ENCODE measurements at places on chromosomes 11 and 22. TPM values are rescaled to one million over a fixed set of nuclear protein-coding genes. Genes with fewer than 3 reads are reported as not detected.

- no peak overlapping the region for H3K4me3 ChIP-seq
- no peaks in the 10 kb centered on the region for H3K4me1 ChIP-seq
- H3K36me3 ChIP-seq, result no peaks in the 10 kb centered on the region
- H3K27ac ChIP-seq, result no peak overlapping the region
- H3K27me3 ChIP-seq, result no peaks in the 10 kb centered on the region
- DNase-seq, result no peak
These were observed 489.9 kb upstream of the RAG2 start for GRCh38 chr11:37087650-37088572.

Gene LRRC10B
- total RNA-seq, result 29.3 TPM

DNA sequence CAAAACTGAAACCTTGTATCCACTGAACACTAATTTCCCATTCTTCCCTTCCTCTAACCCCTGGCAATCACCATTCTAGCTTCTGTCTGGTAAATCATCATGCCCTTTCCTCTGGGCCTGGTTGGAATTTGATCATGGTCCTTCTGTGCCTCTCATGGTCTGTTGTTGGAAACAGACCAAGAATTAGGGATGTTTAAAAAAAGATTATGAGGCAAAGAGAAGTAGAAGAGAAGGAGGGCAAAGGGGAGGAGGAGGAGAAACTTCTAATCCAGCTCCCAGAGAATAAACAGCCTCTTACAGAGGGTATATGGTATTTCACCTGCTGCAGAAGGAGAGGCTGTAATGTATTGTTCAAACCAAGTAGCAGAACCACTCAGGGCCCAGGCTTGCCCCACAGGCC lies 10.6 kb downstream of the BCO2 start:
- no peak overlapping the region for H3K4me3 ChIP-seq
- H3K27me3 ChIP-seq, result no peaks in the 10 kb centered on the region
- H3K27ac ChIP-seq, result no peak overlapping the region
- DNase-seq, result no peak
- no peaks in the 10 kb centered on the region for H3K4me1 ChIP-seq

- H3K4me3 ChIP-seq, result no peak overlapping the region
- peak; percentile 8 for DNase-seq
- no peaks in the 10 kb centered on the region for H3K36me3 ChIP-seq
- H3K4me1 ChIP-seq, result no peaks in the 10 kb centered on the region
- no peaks in the 10 kb centered on the region for H3K27me3 ChIP-seq
These were observed 232.7 kb upstream of the B3GAT1 start for GRCh38 chr11:134644476-134645456.

DNA sequence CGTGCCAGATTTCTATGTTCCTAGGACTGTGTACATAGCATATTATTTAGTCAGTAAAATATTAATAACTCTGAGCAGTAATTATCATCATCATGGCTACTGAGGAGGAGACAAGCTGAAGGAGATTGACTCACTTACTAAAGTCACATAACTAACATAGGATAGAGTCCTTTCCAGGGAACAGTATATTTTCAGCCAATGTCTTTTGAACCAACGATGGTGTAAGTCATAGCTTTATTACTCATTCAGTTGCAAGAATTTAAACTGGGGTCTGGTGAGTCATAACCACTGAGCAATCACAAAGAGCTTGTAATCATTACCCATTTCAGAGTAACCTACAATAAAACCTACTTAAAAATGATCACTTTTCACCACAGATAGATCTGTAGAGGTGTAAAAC lies 1564.8 kb upstream of the TENM4 start:
- no peak overlapping the region for H3K27ac ChIP-seq
- no peaks in the 10 kb centered on the region for H3K4me1 ChIP-seq
- no peak for DNase-seq
- no peaks in the 10 kb centered on the region for H3K27me3 ChIP-seq

GRCh38 chr11:35293035-35293434 lies 126.3 kb downstream of the SLC1A2 start:
- no peak overlapping the region for H3K27ac ChIP-seq
- no peak for DNase-seq
- no peak overlapping the region for H3K4me3 ChIP-seq
- H3K4me1 ChIP-seq, result no peaks in the 10 kb centered on the region

DNA sequence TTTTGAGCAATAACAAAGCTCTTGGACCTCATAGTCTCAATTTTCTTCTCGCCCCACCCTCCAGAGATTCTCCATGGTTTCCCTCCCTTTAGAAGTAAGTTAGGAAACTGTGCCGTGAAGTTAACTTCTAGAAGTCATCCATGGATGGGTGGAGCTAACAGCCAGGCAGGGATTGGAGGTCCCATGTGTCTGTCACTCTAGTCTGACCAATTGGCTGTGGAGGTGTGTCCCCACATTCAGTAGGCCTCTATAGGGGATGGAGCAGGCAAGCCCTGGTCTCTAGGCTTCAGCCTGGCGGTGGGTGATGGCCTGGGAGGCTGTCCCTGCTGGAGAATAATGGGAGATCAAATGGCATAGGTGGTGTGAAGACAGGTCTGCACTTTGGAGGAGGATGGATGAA lies 50.7 kb downstream of the TP53I11 start:
- H3K36me3 ChIP-seq, result no peaks in the 10 kb centered on the region
- peak; percentile 58 for DNase-seq
- H3K4me1 ChIP-seq, result no peaks in the 10 kb centered on the region
- H3K4me3 ChIP-seq, result no peak overlapping the region

- no peak overlapping the region for H3K27ac ChIP-seq
- H3K4me3 ChIP-seq, result no peak overlapping the region
- peaks cover 7% of the 10 kb centered on the region for H3K4me1 ChIP-seq
- H3K27me3 ChIP-seq, result no peaks in the 10 kb centered on the region
- no peaks in the 10 kb centered on the region for H3K36me3 ChIP-seq
- no peak for DNase-seq
These were observed 507.1 kb downstream of the SOX6 start for GRCh38 chr11:15849257-15849656.

Gene KCNE3
- 10.8 TPM for total RNA-seq

Gene DBX1
- total RNA-seq, result not detected

DNA sequence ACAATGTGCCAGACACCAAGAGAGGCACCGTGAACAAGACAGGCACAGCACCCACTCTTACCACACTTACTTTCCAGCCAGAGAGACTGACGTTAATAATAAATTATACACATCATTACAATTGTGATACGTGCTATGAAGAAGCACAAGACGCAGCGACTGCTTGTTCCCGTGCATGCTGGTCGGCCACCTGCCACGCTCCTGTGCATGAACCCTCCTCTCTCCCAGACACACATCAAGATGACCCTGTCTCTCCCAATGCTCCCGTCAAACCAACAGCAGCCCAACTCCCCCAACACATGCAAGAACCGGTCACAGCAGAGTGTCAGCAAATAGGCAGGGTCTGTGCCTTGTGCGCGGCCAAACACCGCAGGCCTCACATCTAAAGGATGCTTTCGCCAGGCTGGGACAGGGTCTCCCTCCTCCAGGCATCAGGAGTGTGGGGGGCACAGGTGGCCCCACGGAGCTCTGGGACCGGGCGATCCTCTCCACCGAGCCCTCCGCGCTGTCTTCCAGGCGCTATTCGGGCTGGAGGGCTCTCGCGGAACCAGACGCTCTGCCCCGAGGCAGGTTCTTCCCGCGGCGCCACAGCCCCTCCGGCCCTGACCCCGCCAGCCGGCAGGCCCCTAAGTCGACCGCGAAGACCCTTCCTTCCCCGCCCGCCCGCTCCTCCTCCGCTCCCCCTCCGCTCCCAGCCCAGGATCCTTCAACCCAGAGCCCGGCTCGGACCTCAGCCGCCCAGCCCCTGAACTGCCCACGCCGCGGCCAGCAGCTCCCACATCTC lies 533 bp downstream of the SERGEF start:
- peak; percentile 24 for DNase-seq
- H3K27ac ChIP-seq, result peak overlapping the region; percentile 91
- H3K4me3 ChIP-seq, result peak overlapping the region; percentile 72
- peaks cover 6% of the 10 kb centered on the region for H3K4me1 ChIP-seq
- H3K36me3 ChIP-seq, result no peaks in the 10 kb centered on the region
- peaks cover 4% of the 10 kb centered on the region for H3K27me3 ChIP-seq

GRCh38 chr11:85854557-85855340 lies 434 bp upstream of the CCDC83 start:
- H3K4me3 ChIP-seq, result peak overlapping the region; percentile 13
- H3K4me1 ChIP-seq, result peaks cover 2% of the 10 kb centered on the region
- peak overlapping the region; percentile 58 for H3K27ac ChIP-seq
- H3K27me3 ChIP-seq, result no peaks in the 10 kb centered on the region
- H3K36me3 ChIP-seq, result no peaks in the 10 kb centered on the region

Gene MS4A6A
- total RNA-seq, result 79.7 TPM

Gene PANX3
- total RNA-seq, result not detected

DNA sequence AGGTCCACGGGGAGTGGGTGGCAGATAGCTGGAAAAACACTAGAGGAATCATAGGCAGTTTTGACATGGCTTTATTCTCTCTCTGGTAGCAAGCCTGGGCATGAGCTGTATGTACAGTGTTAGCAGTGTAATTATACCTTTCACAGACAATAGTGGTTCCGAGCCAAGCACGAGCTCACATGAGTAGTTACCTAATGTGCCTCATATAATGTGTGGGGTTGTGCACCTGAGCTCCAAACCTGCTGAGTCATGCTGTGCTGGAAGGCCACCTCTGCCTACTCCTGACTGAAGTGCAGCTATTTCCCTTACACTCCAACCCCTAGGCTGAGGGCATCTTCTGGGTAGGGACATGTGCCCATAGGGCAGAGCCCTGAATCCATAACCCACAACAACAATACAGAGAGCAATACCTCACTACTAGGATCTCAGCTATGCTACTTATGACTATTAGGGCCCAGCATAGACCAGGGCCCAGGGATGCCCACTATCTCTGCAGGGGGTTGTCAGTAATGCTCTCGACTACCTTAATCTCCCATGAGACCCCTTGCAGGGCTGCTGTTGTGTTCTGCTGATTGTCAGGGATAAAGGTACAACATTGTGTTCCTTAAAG lies 432.1 kb downstream of the DYNC2H1 start:
- H3K27ac ChIP-seq, result no peak overlapping the region
- no peaks in the 10 kb centered on the region for H3K4me1 ChIP-seq
- no peak for DNase-seq
- no peak overlapping the region for H3K4me3 ChIP-seq
- no peaks in the 10 kb centered on the region for H3K36me3 ChIP-seq
- H3K27me3 ChIP-seq, result no peaks in the 10 kb centered on the region

DNA sequence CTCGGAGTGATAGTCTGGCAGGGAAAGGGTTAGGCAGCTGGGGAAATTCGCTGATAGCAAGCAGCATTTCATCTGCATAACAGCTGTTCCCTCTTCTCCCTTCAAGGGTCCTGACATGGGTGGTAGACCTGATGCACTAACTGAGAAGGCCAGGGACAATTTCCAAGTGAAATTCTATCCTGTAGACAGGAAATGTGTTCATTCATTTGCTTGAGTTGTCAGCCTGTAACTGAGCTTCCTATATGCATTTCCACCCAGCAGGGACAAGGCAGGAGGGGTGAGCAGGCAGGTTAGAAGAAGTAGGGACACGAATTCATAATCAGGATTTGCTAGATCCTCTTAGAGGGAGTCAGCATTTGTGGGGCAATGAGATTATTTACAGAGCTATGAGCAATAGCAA lies 154.3 kb upstream of the NCAM1 start:
- no peak overlapping the region for H3K27ac ChIP-seq
- H3K36me3 ChIP-seq, result no peaks in the 10 kb centered on the region
- no peaks in the 10 kb centered on the region for H3K27me3 ChIP-seq
- no peaks in the 10 kb centered on the region for H3K4me1 ChIP-seq
- H3K4me3 ChIP-seq, result no peak overlapping the region

DNA sequence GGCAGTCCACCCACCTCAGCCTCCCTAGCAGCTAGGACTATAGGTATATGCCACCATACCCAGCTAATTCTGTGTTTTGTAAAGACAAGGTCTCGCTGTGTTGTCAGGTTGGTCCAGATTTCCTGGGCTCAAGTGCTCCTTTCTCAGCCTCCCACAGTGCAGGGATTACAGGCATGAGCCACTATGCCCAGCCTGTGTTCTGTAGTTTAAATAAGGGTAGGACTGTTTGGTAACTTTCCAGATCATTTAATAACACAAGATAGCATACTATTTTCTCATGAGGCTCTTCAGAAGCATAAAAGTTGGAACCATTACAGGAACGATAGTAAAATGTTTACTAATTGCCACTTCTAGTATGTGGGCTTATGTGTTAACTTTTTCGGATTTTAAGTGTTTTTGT lies 38.0 kb upstream of the GRIK4 start:
- no peaks in the 10 kb centered on the region for H3K27me3 ChIP-seq
- H3K4me1 ChIP-seq, result no peaks in the 10 kb centered on the region
- H3K36me3 ChIP-seq, result peaks cover 41% of the 10 kb centered on the region
- no peak for DNase-seq
- no peak overlapping the region for H3K27ac ChIP-seq

GRCh38 chr22:49849161-49850020 lies 4.3 kb upstream of the ZBED4 start:
- no peak for DNase-seq
- H3K36me3 ChIP-seq, result no peaks in the 10 kb centered on the region
- H3K4me3 ChIP-seq, result peak overlapping the region; percentile 24
- H3K27me3 ChIP-seq, result peaks cover 53% of the 10 kb centered on the region
- H3K4me1 ChIP-seq, result no peaks in the 10 kb centered on the region

Gene EIF1AD
- 33.2 TPM for total RNA-seq

- no peak for DNase-seq
- no peak overlapping the region for H3K4me3 ChIP-seq
- H3K4me1 ChIP-seq, result no peaks in the 10 kb centered on the region
- H3K27me3 ChIP-seq, result no peaks in the 10 kb centered on the region
- H3K36me3 ChIP-seq, result no peaks in the 10 kb centered on the region
- no peak overlapping the region for H3K27ac ChIP-seq
These were observed 106.4 kb upstream of the KIRREL3 start for GRCh38 chr11:127106938-127107337.

- no peak overlapping the region for H3K4me3 ChIP-seq
- H3K27ac ChIP-seq, result no peak overlapping the region
- no peak for DNase-seq
These were observed 58.6 kb upstream of the MPEG1 start for GRCh38 chr11:59271247-59271755.

DNA sequence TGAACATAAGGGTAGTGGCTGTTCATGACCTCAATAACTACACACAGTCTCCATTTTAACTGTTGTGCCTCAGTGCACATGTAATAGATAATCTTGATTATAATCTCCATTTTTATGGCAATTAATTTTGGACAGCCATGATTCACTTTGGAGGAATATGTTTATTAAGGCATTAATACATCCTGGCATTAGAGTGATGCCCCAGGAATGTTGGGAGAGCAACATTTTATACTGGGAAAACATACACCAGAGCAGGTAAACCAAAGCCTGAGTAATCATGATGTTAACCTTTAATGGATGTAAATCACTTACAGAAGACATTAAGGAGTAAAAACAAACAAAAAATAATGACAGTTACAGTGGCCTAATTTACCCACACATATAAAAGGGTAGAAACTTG lies 886.3 kb upstream of the RAG2 start:
- H3K27me3 ChIP-seq, result no peaks in the 10 kb centered on the region
- no peaks in the 10 kb centered on the region for H3K36me3 ChIP-seq
- no peaks in the 10 kb centered on the region for H3K4me1 ChIP-seq
- no peak overlapping the region for H3K27ac ChIP-seq

- H3K4me3 ChIP-seq, result no peak overlapping the region
- no peaks in the 10 kb centered on the region for H3K36me3 ChIP-seq
- H3K27me3 ChIP-seq, result no peaks in the 10 kb centered on the region
- H3K27ac ChIP-seq, result no peak overlapping the region
These were observed 9.6 kb upstream of the SYT8 start for GRCh38 chr11:1825039-1825740.

GRCh38 chr22:17807578-17808410 lies 33.5 kb upstream of the BID start:
- no peak for DNase-seq
- peaks cover 22% of the 10 kb centered on the region for H3K36me3 ChIP-seq
- H3K4me3 ChIP-seq, result no peak overlapping the region

GRCh38 chr11:116642902-116643301 lies 129.9 kb downstream of the BUD13 start:
- H3K4me1 ChIP-seq, result no peaks in the 10 kb centered on the region
- no peak overlapping the region for H3K27ac ChIP-seq
- H3K36me3 ChIP-seq, result no peaks in the 10 kb centered on the region
- no peak for DNase-seq

Gene CCDC73
- total RNA-seq, result 0.17 TPM
